Keratinocyte (primary cell): ENCODE measurements at places on chromosomes 6 and 20. TPM values are rescaled to one million over a fixed set of nuclear protein-coding genes. Genes with fewer than 3 reads are reported as not detected.

DNA sequence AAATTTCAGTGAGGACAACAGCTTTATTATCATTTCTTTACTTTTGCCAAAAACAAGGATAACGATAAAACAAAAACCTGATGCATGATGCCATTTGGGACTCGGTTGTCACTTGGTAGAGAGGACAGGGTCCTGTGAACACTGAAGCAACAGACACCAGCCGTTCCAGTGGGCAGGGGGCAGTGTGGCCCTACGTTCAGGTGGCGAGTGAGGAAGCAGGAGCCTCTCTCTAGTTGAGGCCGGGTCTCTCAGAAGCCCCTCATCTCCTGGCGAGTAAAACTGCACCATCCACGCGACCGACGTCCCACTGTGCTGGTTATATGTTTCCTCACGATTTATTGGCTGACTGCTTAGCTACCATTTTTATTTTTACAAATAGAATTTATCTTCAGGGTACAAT is 231.6 kb downstream of the THBS2 start:
- no peak for DNase-seq

Gene KHDC1L
- polyA plus RNA-seq: 0.10 TPM in 1 of 3 replicates, not detected in the others

Gene TCFL5
- 9.9 to 14.6 TPM (median 14.5 TPM) in 3 replicates for polyA plus RNA-seq

Gene MRAP2
- 2.4 to 4.1 TPM (median 3.0 TPM) in 3 replicates for polyA plus RNA-seq

Gene IL17A
- polyA plus RNA-seq: not detected in 3 replicates
